Epithelial cell of proximal tubule (primary cell): ENCODE measurements at places on chromosomes 13 and 19.
A peak's percentile ranks its signal among the peaks of the same experiment; 100 is the strongest.

GRCh38 chr19:50928831-50929230, 17.6 kb upstream of the KLK4 start:
- DNase-seq, result no peak

DNA sequence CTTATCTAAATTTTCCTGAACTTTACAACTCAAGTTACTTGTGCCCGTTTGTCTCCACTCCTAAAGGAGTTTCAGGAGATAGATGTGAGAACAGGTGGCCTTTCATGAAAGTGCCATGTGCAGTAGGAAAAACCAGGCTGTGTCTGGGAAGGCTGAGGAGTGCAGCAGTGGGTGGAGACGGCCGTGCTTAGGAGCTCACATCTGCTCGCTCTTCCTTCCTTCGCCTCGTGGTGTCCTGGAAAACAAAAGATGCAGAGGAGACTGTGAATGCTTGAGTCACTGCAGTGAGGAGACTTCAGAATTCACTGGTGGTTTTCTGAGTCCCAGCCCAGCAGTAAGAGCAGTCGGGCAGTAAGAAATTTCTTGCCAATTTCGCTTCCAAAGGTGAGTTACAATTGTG, 138.4 kb upstream of the RNF113B start:
- no peak for DNase-seq

DNA sequence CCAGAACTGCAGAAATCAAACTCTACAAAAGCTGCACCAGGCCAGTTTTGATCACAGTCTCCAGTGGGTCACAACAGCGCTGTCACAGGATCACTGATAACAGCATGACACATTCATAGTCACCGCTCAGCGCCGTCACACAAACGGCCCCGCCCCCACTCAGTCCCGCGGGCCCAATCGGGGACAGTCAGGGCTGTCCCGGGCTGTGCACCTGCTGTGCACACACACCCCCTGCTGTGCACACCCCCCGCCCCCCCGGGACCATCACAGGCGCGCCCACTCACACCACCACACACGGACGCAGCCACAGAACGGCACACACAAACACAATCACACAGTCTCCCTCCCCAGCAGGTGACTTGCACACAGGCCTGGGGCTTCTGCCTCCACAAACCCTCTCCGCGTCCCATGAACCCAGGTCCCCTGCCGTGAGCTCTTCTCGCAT, 435 bp upstream of the ZNF382 start:
- no peak for DNase-seq

DNA sequence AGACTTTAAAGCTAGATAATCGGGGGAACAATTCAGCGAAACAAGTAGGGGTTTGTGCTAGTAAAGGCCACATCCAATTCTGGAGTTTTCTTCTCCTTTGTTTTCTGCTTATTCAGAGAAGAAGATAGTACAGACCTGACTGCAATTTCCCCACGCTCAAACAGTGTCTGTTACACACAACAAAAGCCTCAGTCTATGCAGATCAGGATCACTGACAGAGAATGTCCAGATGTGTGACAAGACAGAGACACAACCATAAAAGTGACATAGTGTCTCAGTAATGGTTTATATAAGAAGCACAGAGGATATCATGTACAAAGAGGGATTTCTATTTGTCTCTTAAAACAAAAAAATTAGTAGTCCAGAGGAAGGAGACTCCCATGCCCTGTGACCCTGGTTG, 70.7 kb upstream of the GTF3A start:
- no peak for DNase-seq

DNA sequence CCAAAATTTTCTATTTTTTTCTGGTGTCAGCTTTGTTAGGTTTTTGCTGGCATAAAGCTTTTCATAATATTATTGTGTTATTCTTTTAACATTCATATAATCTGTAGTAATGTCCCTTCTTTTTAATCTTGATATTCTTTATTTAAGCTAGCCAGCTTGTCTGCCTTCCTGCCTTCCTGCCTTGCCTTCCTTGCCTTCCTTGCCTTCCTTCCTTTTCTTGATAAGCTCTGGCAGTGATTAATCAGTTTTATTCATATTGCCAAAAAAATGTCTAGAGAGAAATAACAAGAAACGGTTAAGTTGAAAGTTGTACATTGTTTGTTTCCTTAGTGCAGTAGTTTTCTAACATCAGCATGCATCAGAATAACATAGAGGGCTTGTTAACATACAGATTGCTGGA, 257.5 kb downstream of the MAB21L1 start:
- no peak for DNase-seq

DNA sequence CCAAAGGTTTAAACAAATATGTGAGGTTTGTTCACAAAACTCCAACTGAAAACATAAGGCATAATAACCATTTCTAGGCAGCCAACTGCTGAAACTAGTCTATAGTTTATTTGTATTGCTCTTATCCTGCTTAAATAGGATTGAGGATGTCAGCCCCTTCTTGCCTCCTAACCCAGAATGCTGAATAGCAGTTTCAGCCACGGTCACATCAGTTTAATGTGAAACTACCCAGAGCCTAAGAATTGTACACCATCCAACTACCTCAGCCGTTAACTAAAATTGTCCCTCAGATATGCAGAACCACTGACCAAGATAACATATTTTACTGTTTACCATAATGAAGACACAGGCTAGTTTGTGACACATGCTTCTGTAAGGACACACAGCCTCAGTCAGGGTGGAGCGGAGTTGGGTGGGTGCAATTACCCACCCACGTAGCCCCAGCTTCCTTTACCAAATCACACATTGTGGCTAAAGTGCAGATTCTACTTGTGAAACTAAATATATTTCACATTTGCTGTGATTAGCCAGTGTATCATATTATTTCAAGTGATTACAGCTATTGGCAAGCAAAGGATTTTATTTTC, 259.9 kb downstream of the EFNB2 start:
- no peak for DNase-seq

DNA sequence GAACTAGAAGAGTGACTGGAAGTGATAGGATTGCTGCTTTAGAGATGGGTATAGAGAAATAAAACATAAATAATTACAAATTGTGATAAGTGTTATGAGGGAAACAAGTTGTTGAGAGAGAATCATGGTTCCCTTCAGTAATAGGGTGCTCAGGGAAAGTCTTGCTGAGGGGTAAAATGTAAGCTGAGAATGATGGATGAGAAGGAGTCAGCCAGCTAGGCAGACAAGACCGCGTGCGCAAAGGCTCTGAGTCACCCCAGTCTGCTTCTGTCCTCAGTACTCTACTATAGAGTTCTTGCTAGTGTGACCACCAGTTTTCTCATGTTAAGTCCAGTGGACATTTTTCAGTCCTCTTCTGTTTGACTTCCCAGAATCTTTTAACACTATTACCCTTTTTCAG, 39.5 kb downstream of the PCCA start:
- DNase-seq, result no peak

DNA sequence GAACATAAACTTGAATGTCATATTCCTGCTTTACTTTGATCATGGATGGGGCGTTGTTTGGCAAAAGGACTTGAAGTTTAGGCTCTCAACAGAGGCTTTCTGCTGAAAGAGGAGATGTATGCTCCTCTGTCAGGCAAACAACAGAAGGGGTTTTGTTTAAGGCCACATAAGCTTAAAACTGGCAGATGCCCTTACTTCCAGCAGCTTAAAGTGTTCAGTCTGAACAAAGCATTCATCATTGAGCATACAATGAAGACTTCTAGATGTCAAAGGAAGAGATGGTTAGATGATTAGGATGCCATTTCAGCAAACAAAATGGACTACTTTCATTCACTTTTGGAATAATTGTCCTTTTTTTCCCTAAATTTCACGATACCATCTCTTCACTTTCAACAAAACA, 484.5 kb downstream of the SLITRK6 start:
- DNase-seq, result no peak

DNA sequence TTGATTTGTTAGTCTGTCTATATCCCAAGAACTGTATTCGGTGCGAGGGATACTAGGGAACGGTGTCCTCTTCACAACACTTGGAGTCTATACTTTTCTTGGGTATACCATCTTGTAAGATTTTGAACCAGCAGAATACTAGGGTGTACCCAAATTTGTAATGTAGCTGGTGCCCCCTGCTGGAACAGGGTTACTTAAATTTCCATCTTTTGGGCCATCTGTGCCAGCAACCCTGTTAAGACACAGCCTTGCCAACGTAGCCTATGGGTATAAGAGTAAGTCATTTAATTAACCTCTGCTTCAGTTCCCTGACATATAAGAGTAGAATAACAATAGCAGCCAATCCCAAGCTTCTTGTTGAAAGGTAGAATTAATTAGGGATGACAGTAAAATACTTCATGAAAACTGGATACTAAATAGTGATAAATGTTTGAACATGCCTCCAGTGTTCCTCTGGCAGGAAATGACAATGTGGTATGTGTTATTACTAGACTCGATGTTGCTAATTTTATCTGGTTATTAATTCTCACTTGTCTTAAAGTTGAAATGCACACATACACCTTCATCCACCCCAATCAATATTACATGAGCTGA, 607.6 kb downstream of the FGF9 start:
- DNase-seq, result no peak

- DNase-seq, result no peak
Measured at GRCh38 chr19:46515879-46516350, 20.2 kb upstream of the PNMA8B start.

DNA sequence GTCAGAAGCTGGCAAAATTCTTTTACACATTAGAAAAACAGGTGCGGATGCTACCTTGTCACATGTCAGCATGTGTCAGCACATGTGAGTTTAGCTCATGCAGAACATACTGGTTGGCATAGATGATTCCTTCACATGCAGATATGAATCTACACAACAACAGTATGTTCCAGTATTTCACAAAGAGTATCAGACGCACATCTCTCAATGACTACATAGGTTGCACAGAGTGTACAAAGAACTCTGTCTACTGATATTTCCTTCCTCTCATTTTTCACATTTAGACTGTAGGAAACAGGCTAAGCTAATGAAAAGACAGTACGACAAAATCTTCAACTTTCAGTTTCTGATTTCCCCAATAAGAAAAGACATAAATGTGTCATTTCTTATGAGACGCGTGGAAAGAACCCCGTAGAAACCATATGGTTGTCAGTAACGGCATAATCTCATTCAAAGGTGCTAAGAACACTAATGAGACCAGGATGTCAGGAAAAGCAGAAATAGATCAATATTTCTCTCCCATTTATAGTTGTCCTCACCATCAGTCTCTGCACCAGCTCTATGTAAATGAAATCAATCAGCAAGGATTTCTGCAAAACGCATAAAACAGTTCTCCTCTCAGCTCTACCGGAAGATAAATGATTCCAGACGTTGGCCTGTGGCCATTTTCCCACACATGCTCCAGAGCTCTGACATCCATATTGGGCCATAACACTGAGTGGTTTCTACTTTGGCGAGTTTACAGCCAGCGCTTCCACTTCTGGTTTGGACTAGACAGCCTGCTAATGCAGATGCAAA, 81.2 kb downstream of the STARD13 start:
- DNase-seq, result no peak

GRCh38 chr13:74024314-74024713, 109.9 kb downstream of the KLF12 start:
- DNase-seq, result no peak

GRCh38 chr13:39789451-39789850, 134.0 kb downstream of the COG6 start:
- DNase-seq, result no peak

DNA sequence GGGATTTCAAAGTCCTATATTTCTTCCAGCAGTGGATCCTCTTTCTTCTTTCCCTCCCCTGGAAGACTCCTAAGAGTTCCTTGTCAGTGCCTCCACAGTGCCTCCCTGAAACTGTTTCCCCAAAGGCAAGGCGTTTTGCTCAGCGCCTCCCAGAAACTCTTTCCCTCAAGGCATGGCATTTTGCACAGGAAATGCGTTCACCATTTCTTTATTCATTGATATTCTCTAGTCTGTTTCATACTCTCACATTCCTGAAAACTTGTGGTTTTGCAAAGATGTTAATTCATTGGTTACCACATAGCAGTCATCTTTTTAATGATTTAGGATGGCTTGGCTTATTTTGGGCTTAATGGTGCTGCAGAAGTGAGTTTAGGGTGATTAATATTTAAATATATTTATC, 177.3 kb upstream of the SLC10A2 start:
- DNase-seq, result no peak

DNA sequence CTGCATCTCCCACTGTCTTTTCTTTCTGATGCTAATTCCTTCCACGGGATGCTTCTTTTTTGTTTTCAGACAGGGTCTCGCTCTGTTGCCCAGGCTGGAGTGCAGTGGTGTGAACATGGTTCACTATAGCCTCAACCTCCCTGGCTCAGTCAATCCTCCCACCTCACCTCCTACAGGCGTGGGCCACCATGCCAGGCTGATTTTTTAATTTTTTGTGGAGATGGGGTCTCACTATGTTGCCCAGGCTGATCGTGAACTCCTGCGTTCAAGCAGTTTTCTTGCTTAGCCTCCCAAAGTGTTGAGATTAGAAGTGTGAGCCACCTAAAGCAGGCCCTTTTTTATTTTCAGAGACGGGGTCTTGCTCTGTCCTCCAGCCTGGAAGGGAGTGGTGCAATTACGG, 4.8 kb downstream of the GYS1 start:
- no peak for DNase-seq

- peak; percentile 16 for DNase-seq
Measured at GRCh38 chr19:37218592-37218935, 550 bp downstream of the ZNF383 start.

- no peak for DNase-seq
Measured at GRCh38 chr13:90591927-90592268, 755.6 kb upstream of the MIR17HG start.

DNA sequence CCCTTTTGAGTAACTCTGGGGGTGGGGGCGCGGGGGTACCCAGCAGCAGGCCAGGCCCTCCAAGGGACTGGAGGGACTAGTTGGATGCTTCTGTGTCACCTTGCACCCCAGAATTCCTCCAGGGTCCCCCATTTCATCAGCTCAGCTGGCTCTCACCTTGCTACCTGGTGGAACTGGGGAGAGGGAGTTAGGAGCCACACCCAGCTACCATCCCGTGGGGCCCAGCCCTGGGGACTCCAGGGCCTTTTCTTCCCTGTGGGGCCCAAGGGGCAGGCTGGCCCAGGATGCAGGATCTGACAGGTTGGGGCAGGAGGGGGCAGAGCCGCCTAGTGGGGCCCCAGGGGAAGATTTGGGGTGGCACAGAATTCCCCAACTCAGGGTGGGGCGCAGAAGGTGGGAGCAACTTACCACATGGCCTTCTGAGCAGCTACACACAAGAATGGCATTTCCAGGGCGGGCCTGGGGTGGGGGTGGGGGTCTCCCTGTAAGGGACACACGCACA, 32.8 kb upstream of the NANOS3 start:
- no peak for DNase-seq

DNA sequence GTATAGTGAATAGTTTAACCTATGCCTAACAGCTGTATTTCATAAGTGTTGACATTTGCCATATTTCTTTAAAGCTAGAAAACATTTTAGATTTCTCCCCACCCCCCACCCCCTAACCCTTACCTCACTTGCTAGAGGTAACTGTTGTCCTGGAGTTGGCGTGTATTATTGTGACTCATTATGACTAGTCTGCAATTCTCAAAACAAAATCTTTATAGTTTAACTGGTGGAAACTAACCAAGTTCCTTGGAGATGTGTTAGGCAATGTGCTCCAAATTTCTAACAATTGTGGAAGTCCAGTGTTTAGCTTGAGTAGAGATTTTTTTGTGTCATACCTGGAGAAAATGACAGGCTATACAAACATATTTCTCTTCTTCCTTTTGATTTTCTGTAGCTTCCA, 38.0 kb downstream of the KCTD4 start:
- peak; percentile 86 for DNase-seq
